ENCODE measurements at places on chromosomes 5 and 9.

DNA sequence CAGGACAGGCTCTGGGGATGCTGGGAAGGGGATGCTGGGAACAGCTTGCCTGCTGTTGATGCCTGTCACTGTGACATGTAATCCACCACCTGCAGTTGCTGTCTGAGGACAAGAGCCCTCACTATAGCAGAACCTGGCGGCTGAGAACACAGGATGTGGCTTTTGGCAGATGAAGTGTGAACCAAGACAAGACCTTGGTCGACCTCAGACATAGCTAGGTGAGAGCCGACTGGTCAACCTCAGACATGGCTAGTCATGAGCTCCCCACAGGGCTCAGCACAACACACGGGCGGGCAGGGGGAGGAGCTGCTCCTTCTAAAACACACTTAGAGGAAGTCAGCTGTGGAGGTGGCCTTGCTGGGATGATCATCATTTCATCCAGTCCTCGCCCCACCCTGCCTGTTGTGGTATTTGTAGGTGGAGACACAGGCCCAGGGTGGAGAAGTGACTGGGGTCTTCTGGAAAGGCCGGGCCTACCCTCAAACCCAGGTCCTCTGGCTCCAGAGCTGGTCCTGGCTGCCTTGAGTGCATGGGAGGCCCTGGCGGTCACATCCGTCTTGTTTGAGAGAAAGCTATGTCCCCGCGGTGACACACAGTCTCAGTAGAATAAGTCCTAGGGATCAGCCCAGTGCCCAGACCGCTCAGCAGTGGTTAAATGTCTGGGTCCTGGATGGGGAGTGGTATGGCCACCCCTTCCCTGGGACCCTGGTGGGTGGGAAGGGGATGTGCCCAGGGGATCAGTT is 6.1 kb downstream of the SUSD3 start:
- no peak for DNase-seq

DNA sequence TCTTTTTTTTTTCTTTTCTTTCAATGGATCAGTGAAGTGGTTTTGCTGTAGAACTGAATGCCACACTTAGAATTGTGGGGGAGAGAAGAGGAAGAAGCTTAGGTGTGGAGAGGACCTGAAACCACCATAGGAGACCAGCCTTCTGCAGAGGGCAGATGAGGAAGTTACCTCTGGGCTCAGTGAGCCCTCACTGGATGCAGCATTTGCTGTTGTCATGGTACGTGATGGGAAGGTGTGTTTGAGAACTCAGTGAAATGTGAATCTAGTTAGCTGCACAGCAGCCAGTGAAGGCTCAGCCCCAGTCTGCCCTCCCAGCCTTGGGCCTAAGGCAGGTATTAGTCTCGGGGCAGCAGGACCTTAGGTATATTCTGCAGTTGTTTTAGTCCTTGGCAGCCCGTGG is 17.5 kb downstream of the CYFIP2 start:
- no peak for DNase-seq

GRCh38 chr9:95645992-95646391 is 129.2 kb upstream of the PTCH1 start:
- no peak for DNase-seq

- DNase-seq, result peak; percentile 34
These were observed 168.0 kb upstream of the ZNF618 start for GRCh38 chr9:113707953-113708695.

- DNase-seq, result no peak
These were observed 776 bp upstream of the RANBP17 start for GRCh38 chr5:170860818-170861666.

- DNase-seq, result no peak
These were observed 38.1 kb upstream of the ZCCHC7 start for GRCh38 chr9:37082214-37082765.

GRCh38 chr9:96381696-96382095 is 1.8 kb downstream of the SLC35D2 start:
- no peak for DNase-seq

GRCh38 chr9:113646491-113646890 is 183.0 kb downstream of the RGS3 start:
- DNase-seq, result peak; percentile 31

DNA sequence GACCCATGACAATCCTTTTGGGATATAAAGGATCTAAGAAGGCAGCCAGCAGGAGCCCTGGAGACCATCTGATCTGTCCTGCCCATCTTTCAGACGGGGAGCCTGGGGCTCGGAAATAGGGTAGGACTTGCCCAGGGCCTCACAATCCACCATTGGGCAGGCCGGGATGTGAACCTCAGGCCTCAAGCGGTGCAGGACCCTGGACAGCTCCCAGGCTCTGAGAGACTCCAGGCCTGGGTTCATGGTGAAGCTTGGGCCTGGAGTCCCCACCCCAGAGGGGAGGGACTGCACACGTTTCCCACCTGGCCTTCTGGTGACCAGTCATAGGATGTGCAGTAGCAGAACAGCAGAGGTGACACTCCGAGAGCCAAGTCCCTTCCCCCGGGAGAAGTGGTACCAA is 36.6 kb upstream of the RAPGEF1 start:
- DNase-seq, result no peak

DNA sequence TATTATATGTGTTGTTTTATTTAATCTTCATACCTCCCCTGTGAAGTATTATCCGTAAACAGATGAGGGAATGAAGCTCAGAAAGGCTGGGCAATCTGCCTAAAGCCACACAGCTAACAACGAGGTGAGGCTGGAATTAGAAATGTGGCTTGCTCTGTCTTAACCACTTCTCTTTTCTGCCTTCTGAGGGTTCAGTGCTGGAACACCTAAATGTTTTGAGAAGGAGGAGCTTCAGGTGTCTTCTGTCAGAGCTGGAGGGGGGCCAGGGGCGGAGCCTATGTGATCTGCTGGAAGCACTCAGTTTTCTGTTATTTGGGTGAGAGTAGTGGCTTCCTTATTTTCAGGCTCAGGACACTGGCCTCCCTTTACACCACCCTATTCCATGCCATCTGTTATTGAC is 35.0 kb upstream of the ARAP3 start:
- DNase-seq, result no peak

DNA sequence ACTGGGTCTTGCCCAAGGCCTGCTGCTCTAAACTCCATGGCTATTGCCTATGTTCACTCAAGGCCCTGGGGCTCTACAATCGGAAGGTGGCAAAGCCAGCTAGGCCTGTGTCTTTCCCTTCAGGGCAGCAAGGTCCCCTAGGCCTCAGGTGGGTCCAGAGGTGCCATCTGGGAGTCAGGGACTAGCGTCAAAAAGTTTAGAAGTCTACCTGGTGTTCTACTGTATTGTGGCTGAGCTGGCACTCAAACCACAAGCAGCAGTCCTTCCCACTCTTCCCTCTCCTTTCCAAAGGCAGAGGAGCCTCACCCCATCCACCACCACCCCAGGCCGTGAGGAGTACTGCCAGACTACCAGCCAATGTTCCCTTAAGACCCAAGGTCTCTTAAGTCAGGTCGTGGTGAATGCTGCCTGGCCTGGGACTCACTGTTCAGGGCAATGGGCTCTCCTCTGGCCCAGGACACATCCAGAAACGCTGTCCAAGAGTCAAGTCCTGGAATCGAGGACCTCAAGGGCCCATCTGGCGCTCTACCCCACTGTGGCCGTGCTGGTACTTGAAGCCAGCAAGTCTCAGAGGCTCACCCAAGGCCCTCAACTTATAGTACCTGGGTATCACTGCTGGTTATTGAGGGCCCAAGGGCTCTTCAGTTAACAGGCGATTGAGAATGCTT is 13.0 kb upstream of the SARDH start:
- DNase-seq, result no peak

- DNase-seq, result no peak
These were observed 798.8 kb downstream of the CDH18 start for GRCh38 chr5:19189176-19189575.

DNA sequence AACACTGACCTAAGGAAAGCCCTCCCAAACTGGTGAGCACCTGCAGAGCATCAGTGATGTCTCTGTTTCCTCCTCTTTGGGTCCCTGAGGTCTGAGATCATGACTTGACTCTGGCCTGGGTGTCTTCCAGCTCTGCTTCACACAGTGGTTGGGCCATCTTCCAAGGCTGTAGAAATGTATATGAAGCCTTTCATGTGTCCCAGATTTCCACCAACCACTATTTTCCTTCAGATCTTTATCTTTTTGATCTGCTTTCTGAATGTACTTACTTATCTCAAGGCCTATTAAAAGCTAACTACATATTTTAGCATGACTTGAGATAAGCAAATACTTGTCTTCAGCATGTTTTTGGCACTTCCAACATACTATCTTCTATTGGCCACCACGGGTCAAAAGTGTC is 47.1 kb downstream of the PRELID2 start:
- no peak for DNase-seq

- DNase-seq, result no peak
These were observed 12.0 kb upstream of the CPLX2 start for GRCh38 chr5:175859422-175859821.

GRCh38 chr9:32863291-32863690 is 80.0 kb downstream of the TMEM215 start:
- DNase-seq, result no peak

GRCh38 chr5:137201876-137202275 is 297.2 kb downstream of the SPOCK1 start:
- no peak for DNase-seq

DNA sequence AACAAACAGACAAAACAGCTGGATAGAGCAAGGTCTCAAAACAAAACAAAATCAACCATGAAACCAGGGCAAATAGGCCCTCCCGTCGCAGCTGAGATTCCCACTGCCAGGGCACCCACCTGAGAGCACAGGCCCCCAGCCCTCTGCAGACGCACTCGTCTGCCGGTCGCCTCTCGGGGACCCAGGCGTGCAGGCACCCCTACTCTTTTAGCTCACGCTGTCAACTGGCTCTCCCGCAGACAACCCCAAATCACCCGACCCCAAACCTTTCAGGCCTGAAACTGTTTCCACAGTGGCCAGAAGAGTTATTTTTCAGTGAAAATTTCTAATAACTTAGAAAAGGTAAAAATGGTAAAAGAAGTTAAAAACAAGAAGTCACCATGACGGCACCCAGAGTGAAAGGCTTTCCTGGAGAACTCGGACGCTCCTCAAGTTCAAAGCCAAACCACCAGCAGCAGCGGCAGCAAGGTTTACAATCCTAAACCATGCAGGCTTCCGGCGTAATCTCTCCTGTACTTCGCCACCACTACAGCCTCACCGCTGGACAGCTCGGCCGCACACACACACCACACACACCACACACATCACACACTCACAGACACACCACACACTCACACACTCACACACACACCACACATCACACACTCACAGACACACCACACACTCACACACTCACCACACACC is 1.9 kb upstream of the UBE2QL1 start:
- DNase-seq, result no peak

GRCh38 chr5:103450333-103451061 is 112.1 kb downstream of the NUDT12 start:
- no peak for DNase-seq

GRCh38 chr5:14809369-14810155 is 62.0 kb downstream of the ANKH start:
- DNase-seq, result peak; percentile 70

GRCh38 chr5:168916266-168916665 is 337.1 kb upstream of the PANK3 start:
- no peak for DNase-seq

GRCh38 chr5:141349917-141350619 is at the start of gene PCDHGB1:
PCDHGB1 (plus strand) TSS chr5:141350099; CDS start chr5:141350261, 162 bp downstream.
- DNase-seq, result no peak

- no peak for DNase-seq
These were observed 33.0 kb downstream of the SNX30 start for GRCh38 chr9:112783551-112783954.

DNA sequence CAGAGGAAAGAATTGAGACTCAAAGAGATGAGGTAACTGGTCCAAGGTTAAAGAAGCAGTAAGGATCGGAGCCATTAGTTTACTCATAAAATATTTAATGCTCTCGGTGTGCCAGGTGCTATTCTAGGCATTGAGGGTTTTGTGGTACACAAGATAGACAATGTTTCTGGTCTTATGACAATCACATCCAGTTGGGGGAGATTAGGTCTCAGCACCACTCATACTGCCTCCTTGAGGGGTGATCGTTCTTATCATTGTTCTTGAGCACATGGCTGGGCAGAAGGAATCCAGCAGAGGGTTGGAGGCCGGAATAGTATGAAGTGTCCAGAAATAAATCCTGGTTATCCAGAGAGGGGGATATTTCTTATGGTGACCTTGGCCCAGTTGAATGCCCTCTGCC is 40.7 kb upstream of the LCP2 start:
- no peak for DNase-seq

- DNase-seq, result no peak
These were observed 11.9 kb downstream of the DAB2 start for GRCh38 chr5:39412721-39413394.

DNA sequence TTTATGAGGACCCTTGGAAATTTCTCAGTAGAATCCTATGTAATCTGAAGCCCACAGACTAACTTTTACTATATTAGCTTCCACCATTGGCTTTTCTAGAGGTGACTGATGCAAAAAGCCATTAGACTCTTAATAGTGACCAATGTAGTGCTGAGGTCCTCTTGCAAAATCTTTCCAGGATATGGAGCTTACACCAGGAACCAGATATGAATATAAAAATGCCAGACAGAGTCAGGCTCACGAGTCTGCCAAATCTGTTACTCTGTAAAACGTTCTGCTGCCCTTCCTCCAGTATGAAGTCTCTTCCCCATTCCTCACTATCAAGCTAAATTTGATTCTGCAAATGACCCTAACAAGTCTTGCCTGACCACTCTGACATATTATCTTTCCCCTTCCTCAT is 73.4 kb upstream of the C6 start:
- no peak for DNase-seq

GRCh38 chr9:68706363-68707201 is 1.5 kb downstream of the PIP5K1B start:
- no peak for DNase-seq

DNA sequence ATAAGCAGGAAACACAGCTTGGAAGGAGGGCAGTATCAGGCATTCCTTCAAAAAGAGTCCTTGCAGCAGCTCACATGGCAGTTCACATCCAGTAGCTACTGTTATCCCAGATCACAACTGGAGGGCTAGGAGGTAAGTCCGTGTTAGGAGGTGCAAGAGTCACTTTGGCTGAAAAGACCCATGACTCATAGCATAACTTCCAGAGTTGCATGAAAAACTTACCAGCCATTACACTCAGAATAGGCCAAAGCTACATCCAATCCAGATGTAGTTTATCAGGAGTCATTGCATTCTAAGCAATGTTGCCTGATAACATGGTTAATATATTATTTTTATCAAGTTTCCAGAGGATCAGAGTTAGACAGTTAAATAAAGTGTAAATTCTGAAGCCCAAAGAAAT is 1126.4 kb upstream of the SEMA6A start:
- DNase-seq, result no peak

Data from suprapubic skin (tissue), 4 donors.